Neural progenitor cell (in vitro differentiated cells): ENCODE measurements at places on chromosomes 12 and 14.
A peak's percentile ranks its signal among the peaks of the same experiment; 100 is the strongest.

GRCh38 chr14:103155010-103155409 is 31.7 kb downstream of the TNFAIP2 start:
- H3K4me3 ChIP-seq = no peak overlapping the region
- H3K36me3 ChIP-seq = no peaks in the 10 kb centered on the region
- no peak for DNase-seq
- no peaks in the 10 kb centered on the region for H3K27me3 ChIP-seq
- H3K27ac ChIP-seq = no peak overlapping the region
- no peaks in the 10 kb centered on the region for H3K4me1 ChIP-seq

GRCh38 chr14:73717266-73717665 is 3.1 kb upstream of the PNMA1 start:
- H3K27ac ChIP-seq = no peak overlapping the region
- no peaks in the 10 kb centered on the region for H3K36me3 ChIP-seq
- peaks cover 45% of the 10 kb centered on the region for H3K4me1 ChIP-seq
- no peak for DNase-seq
- H3K27me3 ChIP-seq = peaks cover 11% of the 10 kb centered on the region
- peak overlapping the region; percentile 95 for H3K4me3 ChIP-seq

DNA sequence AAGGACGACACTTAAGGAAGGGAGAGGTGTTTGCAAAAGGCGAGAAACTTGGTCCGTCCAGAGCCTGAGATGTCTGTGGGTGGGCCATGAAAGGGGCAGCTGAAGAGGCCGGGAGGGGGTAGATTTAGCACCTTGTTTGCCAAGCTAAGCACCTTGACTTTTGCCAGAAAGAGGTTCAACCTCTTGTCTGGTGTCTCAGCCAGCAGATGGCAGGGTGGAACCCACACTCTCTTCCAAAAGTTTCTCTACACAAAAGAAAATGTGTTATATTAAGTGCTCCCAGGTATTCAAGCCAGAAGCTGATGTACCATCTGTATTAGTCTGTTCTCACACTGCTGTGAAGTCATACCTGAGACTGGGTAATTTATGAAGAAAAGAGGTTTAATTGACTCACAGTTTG is 69.9 kb downstream of the SUDS3 start:
- no peak for DNase-seq
- H3K4me1 ChIP-seq = no peaks in the 10 kb centered on the region
- no peaks in the 10 kb centered on the region for H3K36me3 ChIP-seq
- H3K27ac ChIP-seq = no peak overlapping the region

DNA sequence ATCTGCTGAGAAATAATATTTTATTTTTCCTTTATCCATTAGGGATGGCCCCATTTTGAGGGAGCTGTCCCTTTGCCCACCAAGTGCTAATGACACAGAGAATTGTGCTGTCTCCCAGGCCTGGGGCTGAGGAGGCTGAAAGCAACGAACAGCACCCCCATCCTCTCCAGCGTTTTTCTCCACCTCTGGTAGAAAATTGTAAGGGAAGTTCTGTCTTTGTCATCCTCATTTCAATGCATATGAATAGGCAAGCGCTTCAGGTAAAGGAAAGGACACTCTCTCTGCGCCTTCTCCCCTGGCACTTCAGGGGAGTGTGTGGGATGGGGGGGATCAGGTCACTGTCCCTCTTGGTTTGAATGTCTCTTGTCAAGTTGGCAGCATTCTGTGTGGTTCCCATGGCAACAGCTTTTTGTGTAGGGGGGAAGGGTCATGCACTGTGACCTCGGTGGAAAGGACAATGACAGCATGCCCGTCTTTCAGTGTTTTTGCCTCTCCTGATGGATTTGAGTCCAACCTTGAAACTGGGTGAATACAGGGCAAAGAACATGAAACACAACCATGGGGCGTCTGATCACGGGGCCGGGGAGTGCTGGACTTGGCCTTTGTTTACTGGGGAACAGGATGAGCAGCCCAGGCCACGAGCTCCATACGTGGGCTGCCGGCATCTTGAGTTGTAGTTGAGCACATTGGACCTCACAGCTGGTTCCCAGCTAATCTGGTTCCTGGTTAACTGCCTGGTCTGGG is 230.2 kb downstream of the VRK1 start:
- H3K36me3 ChIP-seq = no peaks in the 10 kb centered on the region
- H3K4me1 ChIP-seq = peaks cover 30% of the 10 kb centered on the region
- no peak overlapping the region for H3K4me3 ChIP-seq

DNA sequence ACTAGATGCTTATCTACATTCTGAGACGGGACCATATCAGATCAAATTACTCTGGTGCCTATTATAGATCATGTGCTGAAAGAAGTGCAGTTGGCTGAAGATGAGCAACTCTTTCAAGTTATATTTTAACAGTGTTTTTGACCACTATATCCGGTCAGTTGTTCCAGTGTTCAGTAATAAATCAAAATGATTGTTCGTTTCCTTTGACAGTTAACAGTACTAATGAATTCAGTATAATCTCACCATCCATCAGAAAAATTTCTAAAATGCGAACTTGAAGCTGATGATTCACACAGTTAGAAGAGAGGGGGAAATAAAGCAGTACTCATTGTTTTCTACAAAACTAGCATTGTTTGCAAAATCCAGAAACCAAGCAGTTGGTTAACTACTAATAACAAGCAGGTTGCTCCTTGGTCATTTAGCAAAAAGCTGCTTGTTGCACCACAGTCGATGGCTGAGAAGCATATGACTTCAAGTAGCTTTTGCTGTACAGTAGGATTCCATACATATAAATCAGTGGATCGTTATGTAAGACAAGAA is 2.3 kb downstream of the RPS6KA5 start:
- H3K36me3 ChIP-seq = no peaks in the 10 kb centered on the region
- peaks cover 5% of the 10 kb centered on the region for H3K4me1 ChIP-seq
- DNase-seq = no peak
- H3K27me3 ChIP-seq = no peaks in the 10 kb centered on the region
- no peak overlapping the region for H3K4me3 ChIP-seq
- H3K27ac ChIP-seq = no peak overlapping the region

GRCh38 chr12:80186727-80187217 is 87.4 kb downstream of the OTOGL start:
- no peaks in the 10 kb centered on the region for H3K36me3 ChIP-seq
- no peaks in the 10 kb centered on the region for H3K4me1 ChIP-seq
- no peak overlapping the region for H3K4me3 ChIP-seq
- DNase-seq = peak; percentile 69
- no peaks in the 10 kb centered on the region for H3K27me3 ChIP-seq

DNA sequence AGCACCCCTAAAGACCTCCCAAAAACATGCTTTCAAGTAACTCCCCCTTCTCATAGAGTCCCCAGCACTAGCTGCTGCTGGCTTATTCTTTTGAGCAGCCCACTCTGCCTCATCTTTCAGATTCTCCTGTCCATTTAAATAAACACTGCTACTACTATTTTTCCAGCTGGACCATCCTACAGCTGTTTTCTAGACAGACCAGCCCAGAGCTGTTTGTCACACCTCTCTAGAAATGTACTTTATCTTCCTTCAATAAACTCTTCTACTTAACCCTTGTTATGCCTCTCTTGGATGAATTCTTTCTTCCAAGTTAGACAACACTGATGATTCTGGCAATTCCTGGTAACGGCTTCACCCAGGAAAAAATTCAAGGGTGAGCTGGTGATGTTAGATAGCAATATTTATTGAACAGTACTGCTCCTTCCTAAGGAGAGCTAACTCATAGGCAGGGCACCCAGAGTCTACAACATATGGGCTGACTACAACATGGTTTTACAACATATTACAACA is 995.7 kb downstream of the LRFN5 start:
- H3K4me3 ChIP-seq = no peak overlapping the region
- H3K27ac ChIP-seq = no peak overlapping the region
- H3K4me1 ChIP-seq = no peaks in the 10 kb centered on the region
- H3K36me3 ChIP-seq = no peaks in the 10 kb centered on the region
- no peak for DNase-seq
- H3K27me3 ChIP-seq = no peaks in the 10 kb centered on the region

DNA sequence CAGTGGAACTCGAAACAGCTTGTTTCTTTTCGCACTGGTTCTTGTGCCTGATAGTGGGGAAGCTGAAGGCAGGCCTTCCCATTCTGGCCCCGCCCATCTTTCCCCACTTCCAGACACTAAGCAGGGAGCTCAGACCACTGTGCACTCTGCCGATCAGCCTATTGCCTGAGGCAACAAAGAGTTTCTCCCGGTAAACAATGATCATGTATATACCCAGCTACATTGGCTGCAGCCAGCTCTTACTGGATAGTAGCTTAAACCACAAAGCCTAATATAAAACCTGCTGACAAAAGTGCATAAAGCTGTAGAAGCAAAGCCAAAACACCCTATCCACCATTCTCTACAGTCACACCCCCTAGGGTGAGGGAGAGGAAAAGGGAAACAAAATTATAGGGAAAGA is 24.7 kb upstream of the GLIPR1 start:
- H3K4me1 ChIP-seq = no peaks in the 10 kb centered on the region
- no peak overlapping the region for H3K4me3 ChIP-seq

GRCh38 chr14:24080888-24081738 is 9.8 kb downstream of the CPNE6 start:
- H3K36me3 ChIP-seq = no peaks in the 10 kb centered on the region
- H3K27ac ChIP-seq = no peak overlapping the region
- H3K27me3 ChIP-seq = peaks cover 39% of the 10 kb centered on the region
- H3K4me1 ChIP-seq = peaks cover 41% of the 10 kb centered on the region
- peak; percentile 78 for DNase-seq
